ENCODE measurements at places on chromosomes 1 and 21.

DNA sequence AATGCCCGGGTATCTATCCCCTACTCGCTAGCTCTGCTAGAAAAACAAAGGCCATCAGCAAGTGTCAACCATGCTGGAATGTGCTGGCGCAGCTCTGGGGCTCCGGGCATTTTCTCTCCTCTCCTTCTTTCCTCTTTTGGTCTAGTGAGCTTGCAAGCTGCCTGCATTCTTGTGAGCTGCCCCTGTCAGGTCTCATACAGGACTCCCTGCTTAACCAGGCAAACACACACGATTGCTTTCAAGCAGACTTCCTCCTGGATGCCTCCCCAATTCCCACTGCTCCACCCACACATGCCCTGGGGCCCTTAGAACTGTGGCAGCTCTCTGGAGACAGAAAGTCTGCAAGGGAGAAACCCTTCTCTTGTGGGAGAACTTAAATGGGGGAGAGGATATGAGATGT lies 35.7 kb upstream of the SUCO start:
- DNase-seq, result peak; percentile 56

- DNase-seq, result no peak
Observed at GRCh38 chr1:72705921-72706320, 423.6 kb upstream of the NEGR1 start.

GRCh38 chr1:54937469-54937868 lies 43.0 kb upstream of the TMEM61 start:
- DNase-seq, result no peak

DNA sequence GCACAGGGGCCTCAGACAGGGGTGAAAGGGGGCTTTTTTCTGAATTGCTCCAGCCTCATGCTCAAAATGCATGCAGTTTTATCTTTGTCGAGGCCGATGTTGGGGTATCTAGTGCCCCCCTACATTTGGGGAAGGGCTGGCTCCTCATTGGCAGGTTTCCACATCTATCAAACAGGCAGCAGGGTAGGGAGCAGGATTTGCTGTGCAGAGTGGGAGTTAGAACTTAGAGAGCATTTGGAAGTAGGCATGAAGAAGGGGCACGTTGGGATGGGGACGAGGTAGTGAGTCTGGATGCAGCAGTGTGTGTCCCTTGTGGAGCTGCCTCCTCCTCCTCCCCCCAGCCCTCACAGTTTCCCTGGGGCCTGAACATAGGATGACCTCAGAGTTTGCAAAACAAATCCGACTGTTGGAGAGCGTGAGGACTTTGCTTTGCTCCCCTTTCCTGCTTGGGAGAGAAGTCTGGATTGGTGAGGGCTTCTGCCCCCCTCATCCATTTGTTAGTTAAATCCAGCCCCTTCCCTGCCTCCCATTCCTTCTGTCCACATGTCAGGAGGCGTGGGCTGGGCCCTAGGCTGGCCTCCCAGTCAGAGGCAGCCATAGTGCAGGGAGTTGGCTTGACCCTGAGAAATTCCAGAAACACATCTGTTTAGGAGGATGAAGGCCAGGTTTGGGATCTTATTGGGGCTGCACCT lies 36.9 kb upstream of the GPR37L1 start:
- DNase-seq, result no peak

DNA sequence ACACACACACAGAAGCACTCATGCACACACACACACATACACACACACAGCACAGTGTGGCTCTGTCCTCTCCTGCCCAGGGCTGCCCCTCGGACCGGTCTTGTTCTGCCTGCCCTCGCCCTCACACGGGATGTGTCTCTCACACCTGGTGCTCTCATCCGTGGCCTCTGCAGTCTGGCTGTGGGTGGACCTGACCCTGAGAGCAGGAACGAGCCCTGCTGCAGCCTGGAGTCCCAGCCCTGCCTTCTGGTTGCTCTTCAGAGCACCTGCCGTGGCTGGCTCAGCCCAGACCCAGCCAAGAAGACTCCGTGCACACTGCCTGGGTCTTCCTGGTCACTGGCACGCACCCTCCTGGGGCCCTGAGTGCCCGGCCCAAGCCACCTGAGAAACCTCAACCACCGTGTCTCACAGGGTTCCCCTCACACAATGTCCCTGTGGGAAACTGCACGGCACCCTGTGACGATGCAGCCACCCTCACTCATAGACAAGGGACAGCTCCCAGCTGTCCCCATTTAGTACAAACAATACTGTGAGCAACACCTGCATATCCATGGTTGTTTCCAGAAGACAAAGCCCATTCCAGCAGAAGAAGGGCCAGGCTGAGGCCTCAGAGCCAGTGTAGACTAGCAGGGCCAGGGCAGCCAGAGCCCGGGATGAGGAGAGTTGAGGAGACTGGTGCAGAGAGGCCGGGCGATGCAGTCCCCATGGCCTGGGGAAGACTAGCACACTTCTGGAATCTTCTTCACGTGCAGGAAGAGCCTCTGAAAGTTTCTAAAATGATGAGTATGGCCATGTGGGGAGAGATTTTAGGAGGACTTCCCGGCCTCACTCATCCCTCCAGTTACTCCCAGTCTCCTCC lies 234.0 kb downstream of the NPHP4 start:
- no peak for DNase-seq

- no peak for DNase-seq
Observed at GRCh38 chr1:41823471-41823870, 95.3 kb downstream of the HIVEP3 start.

DNA sequence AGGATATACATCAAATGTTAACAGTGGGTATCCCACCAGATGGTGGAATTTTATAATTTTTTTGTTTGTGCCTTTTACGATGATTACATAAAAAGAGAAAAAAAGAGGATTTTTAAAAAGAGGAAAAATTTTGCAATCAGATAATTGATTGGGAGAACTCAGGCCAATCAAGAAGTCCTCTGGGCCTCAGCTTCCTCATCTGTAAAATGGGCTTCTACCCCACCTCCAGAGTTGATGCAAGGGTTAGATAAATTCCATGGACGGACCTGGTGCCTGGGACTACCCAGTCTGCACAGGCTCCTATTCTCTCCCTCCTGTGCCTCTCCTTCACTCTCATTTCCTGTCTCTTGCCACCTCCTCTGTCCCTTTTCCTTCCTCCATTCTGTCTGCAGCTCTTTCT lies 88.9 kb downstream of the TRABD2B start:
- no peak for DNase-seq

GRCh38 chr1:206569556-206569955 lies 42.7 kb downstream of the EIF2D start:
- no peak for DNase-seq

DNA sequence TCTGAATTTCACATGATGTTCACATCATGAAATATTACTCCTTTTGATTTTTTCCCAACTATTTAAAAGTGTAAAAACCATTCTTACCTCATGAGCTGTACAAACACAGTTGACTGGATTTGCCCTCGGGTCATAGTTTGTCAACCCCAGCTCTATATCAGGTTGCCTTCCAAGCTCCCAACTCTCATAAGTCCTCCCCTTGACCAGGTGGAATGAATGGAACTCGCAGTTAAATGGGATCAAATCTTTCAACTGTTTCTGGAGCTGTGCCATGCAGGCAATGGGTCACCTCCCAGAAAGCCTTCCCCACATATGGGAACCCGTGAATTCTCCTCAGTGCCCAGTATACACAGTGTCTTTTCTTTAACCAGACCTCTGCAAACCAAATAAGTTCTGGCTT lies 169.8 kb upstream of the FOXD3 start:
- DNase-seq, result no peak

- no peak for DNase-seq
Observed at GRCh38 chr1:36866169-36866814, 168.0 kb downstream of the GRIK3 start.

GRCh38 chr21:32764186-32764585 lies 7.4 kb downstream of the PAXBP1 start:
- DNase-seq, result no peak

- DNase-seq, result no peak
Observed at GRCh38 chr1:200977071-200977754, 46.3 kb downstream of the KIF21B start.

DNA sequence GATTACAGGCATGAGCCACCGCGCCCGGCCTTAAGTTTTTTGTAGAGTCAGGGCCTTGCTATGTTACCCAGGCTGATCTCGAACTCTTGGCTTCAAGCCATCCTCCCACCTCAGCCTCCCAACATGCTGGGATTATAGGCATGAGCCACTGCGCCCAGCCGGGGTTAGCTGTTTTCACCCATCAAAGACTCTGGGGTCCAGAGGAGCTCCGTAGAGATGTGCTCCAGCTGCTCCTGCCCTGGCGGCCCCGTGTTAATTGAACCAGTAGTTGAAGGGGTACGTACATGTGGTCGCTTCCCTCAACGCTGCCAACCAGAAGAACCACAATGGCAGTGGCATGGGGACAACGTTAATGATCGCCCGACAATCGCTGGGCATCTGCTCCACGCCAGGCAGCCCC lies 72.0 kb downstream of the NPHP4 start:
- no peak for DNase-seq

DNA sequence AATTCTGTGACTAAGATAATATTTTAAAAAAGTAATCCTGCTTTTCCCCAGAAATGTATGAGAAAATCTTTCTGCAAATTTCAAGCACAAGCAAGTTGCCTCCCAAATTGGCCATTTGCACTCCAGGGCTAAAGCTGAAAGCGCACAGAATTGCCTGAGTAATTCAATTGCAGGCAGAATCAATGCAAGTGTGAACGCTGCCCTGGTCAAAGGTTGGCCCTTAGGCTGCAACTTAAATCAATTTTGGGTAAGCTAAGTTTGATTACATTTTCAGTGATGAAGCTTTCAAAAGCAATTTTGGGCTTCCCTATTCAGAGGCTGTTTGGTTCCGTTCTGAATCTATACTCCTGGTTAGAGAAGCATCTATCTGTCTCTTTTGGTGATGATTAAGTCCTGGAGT lies 501.8 kb upstream of the ZRANB2 start:
- no peak for DNase-seq

- DNase-seq, result no peak
Observed at GRCh38 chr1:52263153-52263910, 102.7 kb downstream of the CC2D1B start.

GRCh38 chr1:17739050-17739449 lies 16.1 kb upstream of the ACTL8 start:
- no peak for DNase-seq

DNA sequence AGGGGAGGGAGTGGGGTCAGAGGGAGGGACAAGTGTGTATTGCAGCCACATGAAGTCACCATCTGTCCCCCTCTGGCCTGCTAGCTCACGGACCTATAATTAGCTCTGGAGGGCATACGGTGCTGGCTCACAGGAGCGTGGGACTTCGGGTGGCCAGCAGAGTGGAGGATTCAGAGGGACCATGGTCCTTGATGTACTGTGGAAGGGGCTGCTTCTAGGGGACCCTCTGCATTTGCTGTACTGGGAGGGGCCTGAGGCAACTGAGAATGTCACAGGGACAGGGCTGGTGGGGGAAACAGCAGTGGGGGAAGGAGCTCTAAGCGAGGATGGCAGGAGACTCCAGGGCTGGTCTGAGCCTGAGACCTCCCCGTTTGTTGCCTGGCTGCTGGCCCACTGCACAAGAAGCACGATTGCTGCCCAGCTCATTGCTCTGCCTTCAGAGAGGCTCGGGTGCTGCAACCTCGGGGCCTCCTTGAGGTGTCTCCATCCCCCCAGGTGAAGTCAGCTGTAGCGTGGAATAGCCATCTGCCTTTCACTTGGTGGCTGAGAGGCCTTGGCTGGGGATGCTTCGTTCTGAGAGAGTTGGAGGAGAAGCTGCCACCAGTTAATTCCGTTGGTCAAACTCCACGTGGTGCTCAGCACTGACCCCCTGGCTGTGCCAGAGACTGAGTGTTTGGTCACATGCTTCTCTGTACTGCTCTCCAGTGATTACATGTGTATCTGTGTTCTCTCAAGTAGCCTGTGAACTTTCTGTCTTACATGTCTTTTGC lies 2.7 kb downstream of the PPFIA4 start:
- DNase-seq, result no peak

DNA sequence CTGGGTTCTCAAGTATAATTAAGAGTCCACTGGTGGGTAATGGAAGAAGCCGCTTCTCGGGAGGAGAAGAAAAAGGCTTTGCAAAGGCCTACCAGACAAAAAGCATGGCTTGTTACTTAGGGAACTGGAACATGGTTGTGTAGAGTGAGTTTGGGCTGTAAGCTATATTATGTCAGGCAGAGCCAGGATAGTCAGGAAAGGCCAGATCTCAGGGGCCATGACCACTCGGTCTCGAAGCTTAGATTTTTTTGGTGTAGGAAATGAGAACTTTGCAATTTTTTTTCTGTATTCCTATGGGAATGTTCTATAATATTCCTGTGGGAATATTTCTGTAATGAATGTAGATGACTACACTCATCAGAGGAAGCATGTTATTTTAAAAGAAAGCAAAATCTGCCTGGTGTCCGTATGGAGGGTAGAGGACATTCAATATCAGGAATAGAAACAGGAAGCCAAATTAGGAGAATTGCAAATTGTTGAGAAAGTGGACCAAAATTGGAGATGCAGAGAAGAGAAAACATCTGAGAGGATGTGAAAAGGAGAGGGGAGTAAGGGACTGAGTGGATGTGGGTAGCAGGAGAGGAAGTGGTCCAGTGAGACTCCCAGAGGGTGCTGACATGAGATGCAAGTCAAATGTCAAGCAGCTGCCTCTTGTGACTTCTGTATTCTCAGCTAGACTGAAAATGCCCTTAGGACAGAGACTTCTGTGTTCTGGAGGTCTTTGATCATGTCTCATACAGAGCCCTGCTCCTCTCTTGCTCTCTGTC lies 45.2 kb upstream of the HAO2 start:
- DNase-seq, result no peak

DNA sequence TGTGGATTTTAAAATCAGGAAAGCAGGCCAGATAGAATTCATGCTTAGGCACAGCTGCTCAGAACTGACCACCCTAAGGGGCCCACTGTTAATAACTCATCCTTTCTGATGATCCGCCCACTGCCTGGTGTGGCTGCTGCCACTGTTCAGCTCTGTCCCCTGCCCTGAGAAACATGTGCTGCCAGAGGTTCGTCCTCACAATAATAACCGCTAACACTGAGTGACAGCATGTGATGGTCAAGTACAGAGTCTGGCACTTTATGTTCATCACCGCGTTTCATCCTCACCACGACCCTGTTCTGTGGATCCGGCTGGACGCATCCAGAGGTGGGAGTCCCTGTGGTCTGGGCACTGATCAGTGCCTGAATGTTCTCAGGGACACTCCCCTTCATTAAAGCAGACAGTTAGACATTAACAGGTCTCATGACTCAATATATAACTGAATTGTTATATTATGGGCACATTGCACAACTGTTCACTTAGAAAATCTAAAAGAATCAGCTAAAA lies 108.6 kb downstream of the SIM2 start:
- DNase-seq, result no peak

DNA sequence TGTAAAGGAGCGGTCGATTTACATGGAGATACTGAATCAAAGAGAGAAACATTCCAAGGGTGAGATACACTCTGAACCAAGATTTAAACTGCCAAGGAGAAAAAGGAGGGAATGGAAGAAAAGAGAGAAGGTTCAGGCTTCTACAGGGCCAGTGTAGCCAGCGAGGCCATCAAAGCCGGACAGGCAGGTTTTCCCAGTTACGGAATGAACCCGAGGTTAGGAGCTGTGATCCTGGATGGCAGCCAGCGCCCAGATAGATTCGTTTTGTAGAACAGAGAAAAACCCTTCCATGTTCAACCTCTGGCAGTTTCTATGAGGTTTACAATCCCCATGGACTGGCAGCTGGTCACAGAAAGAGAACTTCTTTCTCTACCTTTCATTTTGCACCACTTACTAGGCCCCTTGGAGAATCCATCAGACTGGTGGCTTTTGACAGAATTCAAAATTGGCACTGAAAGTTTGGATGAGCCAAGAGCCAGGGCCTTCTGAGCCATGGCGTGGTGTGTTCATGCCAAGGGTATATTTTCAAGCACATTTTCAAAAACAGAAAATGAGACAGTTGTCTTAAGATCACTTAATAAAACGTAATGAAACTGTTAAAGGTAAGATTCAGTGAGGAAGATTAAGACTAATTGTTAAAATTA lies 171.5 kb downstream of the RUNX1 start:
- DNase-seq, result no peak

All from HTR-8/SVneo (cell line).